ENCODE measurements at places on chromosomes 2 and 18.

- DNase-seq: no peak
Observed at GRCh38 chr2:25176138-25176537, 7.8 kb upstream of the POMC start.

- no peak for DNase-seq
Observed at GRCh38 chr2:177141866-177142265, 70.7 kb upstream of the HNRNPA3 start.

- no peak for DNase-seq
Observed at GRCh38 chr2:230866756-230867523, 2.2 kb downstream of the ITM2C start.

DNA sequence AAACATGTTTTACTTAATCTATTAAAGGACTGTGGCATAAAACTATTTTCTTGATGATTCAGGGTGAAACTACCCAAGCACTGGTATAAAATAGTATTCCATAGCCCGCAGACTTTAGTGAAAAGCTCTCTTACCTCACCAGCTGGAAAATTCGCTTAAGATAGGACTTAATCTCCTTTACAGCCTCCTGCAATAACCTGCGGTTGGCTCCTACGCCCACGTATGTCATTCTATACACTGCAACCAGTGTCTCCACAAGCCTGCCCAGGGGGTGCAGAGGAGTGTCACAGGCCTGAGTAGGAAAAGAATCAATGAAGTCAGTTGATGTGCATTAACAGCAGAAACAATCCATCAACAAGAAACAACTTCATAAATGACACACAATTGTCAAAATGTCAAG, 11.3 kb upstream of the MPP4 start:
- DNase-seq: no peak

DNA sequence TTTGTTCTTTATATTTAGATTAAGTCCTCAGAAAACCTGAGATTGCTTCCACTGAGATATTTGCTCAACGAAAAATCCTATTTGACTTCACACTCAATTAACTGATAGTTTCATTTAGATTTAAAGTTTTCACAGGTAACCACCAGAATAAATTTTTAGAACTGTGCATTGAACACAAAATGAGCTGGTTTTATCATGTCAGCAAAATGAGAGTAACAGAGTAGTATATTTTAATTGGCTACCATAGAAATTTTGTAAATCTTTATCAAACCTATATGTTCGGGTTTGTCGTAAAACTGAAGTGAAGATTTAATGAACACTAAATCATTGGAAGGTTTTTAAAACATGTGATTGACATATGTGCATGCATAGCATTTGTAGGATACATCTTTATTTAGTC, 32.7 kb upstream of the MFF start:
- no peak for DNase-seq

DNA sequence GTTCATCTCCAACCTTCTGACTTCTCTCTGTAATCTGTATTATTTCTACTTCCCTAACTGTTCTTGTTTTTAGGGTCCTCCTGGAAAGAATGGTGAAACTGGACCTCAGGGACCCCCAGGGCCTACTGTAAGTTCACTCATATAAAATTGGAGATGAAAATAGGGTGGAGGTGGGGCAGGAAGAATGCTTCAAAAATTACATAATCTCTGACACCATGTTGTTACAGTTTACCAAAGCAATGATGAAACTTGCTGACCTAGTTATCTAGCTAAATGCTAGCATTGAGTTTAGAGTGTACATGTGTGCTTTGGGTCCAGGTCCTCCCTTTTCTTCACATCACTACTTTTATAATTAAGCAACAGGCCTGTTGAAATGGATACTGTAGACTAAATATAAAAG, 23.1 kb downstream of the COL3A1 start:
- DNase-seq: no peak

GRCh38 chr2:110848519-110849030, 116.2 kb downstream of the ACOXL start:
- no peak for DNase-seq

- no peak for DNase-seq
Observed at GRCh38 chr2:1491751-1492150, 78.5 kb downstream of the TPO start.

DNA sequence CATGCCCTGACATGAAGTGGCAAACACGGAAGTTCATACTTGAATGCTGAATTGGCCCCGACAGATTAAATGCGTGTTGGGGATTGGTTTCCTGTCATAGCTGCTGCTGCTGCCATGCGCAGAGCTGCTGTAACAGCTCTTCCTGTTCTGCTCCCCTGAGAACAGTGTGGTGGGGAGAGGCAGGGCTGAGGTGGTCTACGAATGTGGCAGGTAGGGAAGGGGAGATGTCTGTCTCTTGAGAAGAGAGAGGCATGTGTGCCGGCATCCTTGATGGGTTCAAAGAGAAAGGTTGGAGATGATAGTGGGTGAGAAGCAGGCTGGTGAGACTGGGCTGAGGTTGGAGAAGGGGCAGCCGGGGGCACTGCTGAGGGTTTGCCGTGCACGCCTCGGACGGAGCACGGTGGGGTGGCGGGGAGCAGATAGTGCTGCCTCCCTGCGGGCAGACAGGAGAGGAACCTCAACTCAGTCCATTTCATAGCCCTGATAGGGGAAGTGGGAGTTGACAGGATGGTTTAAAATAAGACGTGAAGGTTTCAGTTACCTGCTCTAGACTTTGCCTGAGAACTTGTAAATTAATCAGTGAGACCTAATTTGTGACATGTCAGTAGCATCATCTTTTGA, 46.1 kb downstream of the TMEM185B start:
- no peak for DNase-seq

GRCh38 chr2:75545922-75546321, 14.8 kb downstream of the EVA1A start:
- DNase-seq: no peak

GRCh38 chr2:62529758-62530157, 23.8 kb upstream of the TMEM17 start:
- no peak for DNase-seq

DNA sequence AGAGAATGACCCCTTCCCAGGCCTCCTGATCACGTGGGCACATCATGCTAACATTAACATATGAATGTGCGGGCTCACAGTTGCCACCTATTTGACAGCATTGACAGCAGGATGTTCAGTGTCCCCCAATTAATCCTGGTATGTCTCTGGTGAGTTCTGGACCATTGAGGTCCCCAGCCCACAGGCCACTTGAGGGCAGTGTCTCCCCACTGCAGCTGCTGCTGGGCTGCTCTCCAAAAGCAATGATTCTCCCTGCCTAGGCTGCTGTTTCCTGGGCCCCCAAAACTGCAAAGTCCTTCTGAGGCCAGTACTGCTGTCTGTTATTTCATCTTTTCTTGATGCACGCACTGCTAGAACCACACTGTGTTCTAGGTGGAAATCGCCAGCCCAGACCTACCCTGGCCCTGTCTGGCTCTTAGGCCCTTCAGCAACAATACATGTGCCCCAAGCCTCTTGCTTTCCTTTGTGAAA, 52.7 kb upstream of the MAPK4 start:
- no peak for DNase-seq

GRCh38 chr2:219695145-219695709, 67.8 kb downstream of the SLC4A3 start:
- no peak for DNase-seq

- DNase-seq: no peak
Observed at GRCh38 chr2:147910990-147911473, 66.2 kb downstream of the ACVR2A start.

- no peak for DNase-seq
Observed at GRCh38 chr2:175309799-175310198, 128.3 kb upstream of the ATP5MC3 start.

DNA sequence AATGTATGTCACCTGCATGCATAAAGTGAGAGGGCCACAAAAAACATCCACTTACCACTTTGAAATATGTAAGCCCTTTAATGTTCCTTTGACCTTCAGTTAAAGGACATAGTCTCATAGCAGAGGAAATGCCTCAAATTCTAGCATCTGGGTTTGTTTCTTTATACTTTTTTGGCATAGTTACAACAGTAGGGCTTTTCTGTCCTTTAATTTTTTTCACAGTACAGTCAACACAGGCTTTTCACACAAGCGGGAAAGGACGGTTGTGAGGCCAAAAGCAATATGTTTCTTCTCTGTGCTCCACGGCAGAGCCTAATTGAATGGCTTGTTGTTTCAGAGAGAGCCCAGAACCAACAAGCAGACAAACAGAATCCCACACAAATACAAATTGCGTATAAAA, 57.6 kb downstream of the CRIM1 start:
- DNase-seq: no peak
